Fibroblast of pulmonary artery (primary cell): ENCODE measurements at places on chromosomes 13 and 19.
A peak's percentile ranks its signal among the peaks of the same experiment; 100 is the strongest.

GRCh38 chr19:38211766-38212165 lies 12.3 kb downstream of the DPF1 start:
- DNase-seq: no peak

- no peak for DNase-seq
Observed at GRCh38 chr13:99426426-99426825, 74.8 kb upstream of the TM9SF2 start.

GRCh38 chr13:46179491-46179908 lies 2.5 kb downstream of the LCP1 start:
- no peak for DNase-seq

DNA sequence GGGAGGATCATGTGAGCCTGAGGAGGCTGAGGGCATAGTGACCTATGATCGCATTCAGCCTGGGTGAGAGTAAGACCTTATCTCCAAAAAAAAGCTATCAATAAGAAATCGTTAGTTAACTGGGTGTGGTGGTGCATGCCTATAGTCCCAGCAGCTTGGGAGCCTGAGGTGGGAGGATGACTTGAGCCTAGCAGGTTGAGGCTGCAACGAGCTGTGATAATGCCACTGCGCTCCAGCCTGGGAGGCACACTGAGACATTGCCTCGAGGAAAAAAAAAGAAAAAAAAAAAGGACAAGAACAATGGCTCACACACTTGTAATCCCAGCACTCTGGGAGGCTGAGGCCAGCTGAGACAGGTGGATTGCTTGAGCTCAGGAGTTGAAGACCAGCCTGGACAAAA lies 16.2 kb downstream of the PSPC1 start:
- no peak for DNase-seq

DNA sequence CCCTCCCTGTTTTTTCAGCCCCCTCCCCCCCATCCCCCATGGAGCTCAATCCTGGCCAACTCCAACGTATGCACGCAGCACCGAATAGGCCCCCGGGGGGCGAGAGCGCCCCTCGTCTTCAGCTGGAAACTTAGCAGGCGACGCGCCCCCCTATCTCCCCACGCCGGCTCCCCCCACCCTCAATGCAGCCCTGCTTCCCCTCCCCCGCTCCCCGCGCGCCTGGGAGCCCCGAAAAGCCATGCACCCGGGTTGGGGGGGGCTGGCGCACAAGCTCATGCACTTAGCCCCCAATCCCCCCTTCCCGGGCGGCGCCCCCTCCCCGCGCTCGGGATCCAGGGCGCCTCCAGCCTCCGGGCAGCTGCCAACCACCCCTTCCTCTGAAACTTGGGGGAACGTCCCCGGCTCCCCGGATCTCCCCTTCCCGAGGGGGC lies 508 bp downstream of the ZBTB7A start:
- DNase-seq: no peak

DNA sequence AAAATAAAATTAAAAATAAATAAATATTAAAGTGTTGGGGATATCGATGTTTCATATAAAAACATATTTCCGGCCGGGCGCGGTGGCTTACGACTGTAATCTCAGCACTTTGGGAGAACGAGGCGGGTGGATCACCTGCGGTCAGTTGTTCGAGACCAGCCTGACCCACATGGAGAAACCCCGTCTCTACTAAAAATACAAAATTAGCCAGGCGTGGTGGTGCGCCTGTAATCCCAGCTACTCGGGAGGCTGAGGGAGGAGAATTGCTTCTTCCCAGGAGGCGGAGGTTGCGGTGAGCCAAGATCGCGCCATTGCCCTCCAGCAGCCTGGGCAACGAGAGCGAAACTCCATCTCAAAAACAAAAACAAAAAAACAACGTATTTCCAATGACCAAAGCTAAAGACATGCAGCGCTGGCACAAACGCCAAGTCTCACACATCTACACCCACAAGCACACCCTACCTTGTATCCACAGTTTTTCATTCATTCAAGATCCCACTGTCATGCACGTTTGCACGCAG lies 907 bp downstream of the ZNF569 start:
- peak; percentile 42 for DNase-seq

DNA sequence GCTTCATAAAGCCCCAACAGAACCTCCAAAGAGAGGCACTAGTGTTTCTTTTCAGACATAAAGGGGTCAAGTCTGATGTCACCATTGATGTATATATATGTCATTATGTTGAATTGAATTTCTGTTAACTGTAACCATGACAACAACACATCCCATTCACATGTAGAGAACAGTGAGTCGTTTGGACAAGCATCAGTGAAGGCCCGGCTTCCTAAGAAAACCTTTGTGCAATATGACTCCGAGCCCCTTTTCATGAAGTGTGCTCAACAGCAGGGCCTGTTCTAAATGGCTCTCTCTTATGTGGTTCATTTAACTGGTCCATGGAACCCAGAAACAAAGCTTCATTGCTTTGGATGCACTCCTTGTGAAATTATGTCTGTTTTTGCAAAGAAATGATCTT lies 67.2 kb upstream of the UBL3 start:
- peak; percentile 7 for DNase-seq

GRCh38 chr19:12126707-12127106 lies 13.4 kb downstream of the ZNF20 start:
- DNase-seq: peak; percentile 30

DNA sequence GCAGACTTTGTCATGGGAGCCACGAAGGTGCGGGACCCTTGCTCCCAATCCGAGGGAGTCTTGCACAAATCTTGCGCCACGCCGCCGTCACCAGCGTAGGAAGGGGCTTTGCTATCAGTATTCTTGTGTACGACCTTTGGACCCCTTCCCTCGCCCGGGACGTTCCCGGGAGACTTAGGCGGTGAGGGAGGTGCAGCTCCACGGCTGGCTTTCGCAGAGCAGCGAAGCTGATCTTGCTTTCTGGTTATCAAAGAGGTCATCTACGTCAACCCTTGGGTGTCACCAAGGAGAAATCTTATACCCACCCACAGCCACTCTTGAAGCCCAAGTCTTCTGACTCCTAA lies 583 bp downstream of the TECR start:
- DNase-seq: no peak

DNA sequence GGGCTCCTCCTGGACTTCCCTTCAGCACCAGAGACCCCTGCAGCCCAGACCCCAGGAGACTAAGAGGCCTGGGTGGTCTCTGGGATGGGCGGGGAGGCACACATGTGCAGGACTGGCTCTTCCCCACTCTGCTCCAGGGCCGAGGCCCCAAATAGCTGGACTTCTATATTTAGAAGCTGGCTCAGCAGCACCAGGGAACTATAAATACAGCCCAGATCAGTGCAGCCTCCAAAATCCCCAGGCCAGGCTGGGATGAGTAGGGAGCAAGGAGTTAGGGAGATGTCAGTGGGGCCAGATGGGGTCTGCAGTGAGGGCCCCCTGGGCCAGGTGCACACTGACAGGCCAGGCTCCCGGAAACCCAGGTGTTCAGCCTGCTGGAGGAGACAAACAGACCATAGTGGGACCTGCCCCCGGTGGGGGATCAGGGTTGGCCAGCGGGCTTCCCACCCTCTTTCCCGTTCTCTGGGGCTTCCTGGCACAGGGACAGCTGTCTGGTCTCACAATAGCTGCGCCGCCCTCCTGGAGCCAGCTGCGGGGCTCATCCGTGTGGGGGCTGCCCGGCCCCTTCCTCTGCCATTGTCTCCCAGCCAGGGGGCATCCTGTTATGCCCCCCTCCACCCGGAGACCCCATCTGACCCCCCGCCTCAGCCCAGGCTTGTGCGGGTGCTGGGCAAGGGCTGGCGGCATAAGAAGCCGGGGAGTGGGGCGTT lies 5.5 kb upstream of the ADGRE5 start:
- peak; percentile 11 for DNase-seq

GRCh38 chr19:52206481-52206880 lies 16.6 kb downstream of the PPP2R1A start:
- DNase-seq: no peak
